Aorta (tissue), 5 donors: ENCODE measurements at places on chromosomes 16 and 17. TPM values are rescaled to one million over a fixed set of nuclear protein-coding genes. Genes with fewer than 3 reads are reported as not detected.

- no peak for DNase-seq
Measured at GRCh38 chr16:49884033-49885015, 28.4 kb upstream of the ZNF423 start.

The ELMO3 gene
- 3.4 TPM for total RNA-seq

The PLK1 gene
- total RNA-seq = 4.7 TPM

DNA sequence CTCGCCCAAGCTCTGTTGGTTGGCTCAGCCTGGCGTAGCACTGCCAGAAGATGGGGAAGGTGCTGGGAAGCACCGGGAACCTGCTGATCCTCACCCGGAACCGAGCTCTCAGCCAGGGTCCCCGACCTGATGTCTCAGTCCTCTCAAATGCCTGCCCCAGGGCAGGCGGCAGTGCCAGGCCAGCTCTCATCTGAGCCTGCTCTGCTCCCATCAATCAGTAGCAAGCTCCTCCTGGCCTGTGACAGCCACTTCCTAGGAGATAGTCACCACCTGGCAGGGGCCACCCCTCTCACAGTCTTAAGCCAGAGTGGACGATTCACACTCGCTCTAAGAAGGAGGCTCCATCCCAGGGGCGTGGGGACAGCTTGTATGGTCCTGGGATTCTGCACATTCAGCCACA is 62.0 kb downstream of the ENGASE start:
- DNase-seq = no peak

The PNPO gene
- 14.3 TPM for total RNA-seq

GRCh38 chr17:5585836-5586521 is 1.7 kb upstream of the NLRP1 start:
- DNase-seq = no peak

The RNF222 gene
- not detected for total RNA-seq

- no peak for DNase-seq
Measured at GRCh38 chr17:28142305-28142704, 99.8 kb downstream of the NLK start.

DNA sequence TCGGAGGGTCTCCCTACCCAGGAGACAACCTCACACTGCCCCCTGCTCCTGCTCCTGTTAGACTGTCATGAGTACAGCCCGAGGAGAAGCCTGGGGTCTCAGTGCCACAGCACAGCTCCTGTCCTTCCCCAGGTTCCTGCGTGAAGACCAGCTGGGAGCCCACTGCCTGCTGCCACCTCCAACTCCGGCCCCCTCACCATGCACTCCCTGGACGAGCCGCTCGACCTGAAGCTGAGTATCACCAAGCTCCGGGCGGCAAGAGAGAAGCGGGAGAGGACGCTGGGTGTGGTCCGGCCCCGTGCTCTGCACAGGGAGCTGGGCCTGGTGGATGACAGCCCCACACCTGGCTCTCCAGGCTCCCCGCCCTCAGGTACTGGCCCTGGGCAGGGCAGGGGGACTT is 16.2 kb downstream of the GLIS2 start:
- peak; percentile 44 for DNase-seq

GRCh38 chr17:49297141-49297540 is 64.9 kb downstream of the ZNF652 start:
- DNase-seq = no peak

The SMARCD2 gene
- 69.7 TPM for total RNA-seq

GRCh38 chr16:56985288-56985961 is 3.9 kb upstream of the NLRC5 start:
- peak; percentile 85 for DNase-seq
